ENCODE measurements at places on chromosomes 11 and 22.

GRCh38 chr11:66101066-66101464 is 31.0 kb downstream of the PACS1 start:
- peaks cover 24% of the 10 kb centered on the region for H3K4me1 ChIP-seq
- no peaks in the 10 kb centered on the region for H3K27me3 ChIP-seq
- peak overlapping the region; percentile 22 for H3K4me3 ChIP-seq
- peak overlapping the region; percentile 18 for H3K27ac ChIP-seq
- H3K36me3 ChIP-seq, result no peaks in the 10 kb centered on the region

- DNase-seq, result peak; percentile 74
- H3K4me3 ChIP-seq, result peak overlapping the region; percentile 81
- peaks cover 13% of the 10 kb centered on the region for H3K36me3 ChIP-seq
- H3K27me3 ChIP-seq, result no peaks in the 10 kb centered on the region
- H3K4me1 ChIP-seq, result peaks cover 34% of the 10 kb centered on the region
Measured at GRCh38 chr22:19178065-19178656, 375 bp downstream of the SLC25A1 start.

- no peaks in the 10 kb centered on the region for H3K36me3 ChIP-seq
- no peak overlapping the region for H3K27ac ChIP-seq
- no peak for DNase-seq
- H3K27me3 ChIP-seq, result peaks cover 19% of the 10 kb centered on the region
Measured at GRCh38 chr11:45902452-45903380, 4.4 kb downstream of the FREY1 start.

DNA sequence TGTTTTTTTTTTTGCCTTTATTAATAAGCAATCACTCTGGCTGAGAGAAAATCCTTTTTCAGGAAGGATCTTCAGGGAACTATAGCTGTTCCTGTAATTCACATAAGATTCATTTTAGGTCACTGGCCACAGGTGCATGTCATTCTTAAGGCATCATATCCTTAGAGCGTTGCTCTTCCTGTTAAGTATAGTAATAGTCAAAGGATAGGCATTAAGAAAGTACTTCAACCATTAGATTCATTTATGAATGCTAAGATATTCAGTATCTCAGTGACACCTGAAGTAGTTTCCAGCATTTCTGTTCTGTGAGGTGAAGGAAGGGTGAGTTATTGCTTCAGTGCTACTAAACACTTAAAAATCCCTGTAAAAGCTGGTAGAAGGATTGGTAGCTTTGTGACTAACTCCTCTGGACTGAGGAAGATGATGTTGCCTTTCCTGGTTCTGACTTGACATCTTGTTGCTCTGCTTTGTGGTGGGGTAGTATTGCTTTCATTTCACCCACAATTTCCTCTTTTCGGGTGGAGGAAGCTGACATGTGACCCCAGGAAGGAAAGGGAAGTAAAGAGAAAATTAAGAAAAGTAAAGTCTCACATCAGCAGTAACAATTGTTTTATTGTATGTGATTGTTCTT is 34.7 kb downstream of the RNF169 start:
- H3K27ac ChIP-seq, result peak overlapping the region; percentile 13
- H3K4me1 ChIP-seq, result peaks cover 42% of the 10 kb centered on the region
- H3K4me3 ChIP-seq, result no peak overlapping the region

DNA sequence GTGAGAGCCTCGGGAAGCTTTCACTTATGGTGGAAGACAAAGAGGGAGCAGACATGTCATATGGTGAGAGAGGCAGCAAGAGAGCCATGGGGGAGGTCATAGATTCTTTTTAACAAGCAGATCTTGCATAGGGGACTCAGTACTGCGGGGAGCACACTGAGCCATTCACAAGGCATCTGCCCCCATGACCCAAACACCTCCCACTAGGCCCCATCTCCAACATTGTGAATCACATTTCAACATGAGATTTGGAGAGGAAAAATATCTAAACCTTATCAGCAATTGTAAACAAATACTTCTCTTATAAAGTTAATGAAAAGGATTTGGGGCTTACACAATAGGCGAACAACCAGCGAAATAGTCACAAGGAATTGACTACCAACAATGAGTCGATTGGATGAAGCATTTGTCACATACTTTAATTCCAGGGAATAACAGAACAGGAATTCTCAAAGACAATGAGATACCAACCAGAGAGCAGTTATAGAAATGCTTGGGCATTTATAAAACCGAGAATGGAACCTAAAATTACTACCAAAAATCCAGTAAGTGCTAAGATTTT is 7.3 kb downstream of the DDI1 start:
- H3K27ac ChIP-seq, result no peak overlapping the region
- no peak for DNase-seq
- no peak overlapping the region for H3K4me3 ChIP-seq
- H3K27me3 ChIP-seq, result no peaks in the 10 kb centered on the region
- no peaks in the 10 kb centered on the region for H3K36me3 ChIP-seq

DNA sequence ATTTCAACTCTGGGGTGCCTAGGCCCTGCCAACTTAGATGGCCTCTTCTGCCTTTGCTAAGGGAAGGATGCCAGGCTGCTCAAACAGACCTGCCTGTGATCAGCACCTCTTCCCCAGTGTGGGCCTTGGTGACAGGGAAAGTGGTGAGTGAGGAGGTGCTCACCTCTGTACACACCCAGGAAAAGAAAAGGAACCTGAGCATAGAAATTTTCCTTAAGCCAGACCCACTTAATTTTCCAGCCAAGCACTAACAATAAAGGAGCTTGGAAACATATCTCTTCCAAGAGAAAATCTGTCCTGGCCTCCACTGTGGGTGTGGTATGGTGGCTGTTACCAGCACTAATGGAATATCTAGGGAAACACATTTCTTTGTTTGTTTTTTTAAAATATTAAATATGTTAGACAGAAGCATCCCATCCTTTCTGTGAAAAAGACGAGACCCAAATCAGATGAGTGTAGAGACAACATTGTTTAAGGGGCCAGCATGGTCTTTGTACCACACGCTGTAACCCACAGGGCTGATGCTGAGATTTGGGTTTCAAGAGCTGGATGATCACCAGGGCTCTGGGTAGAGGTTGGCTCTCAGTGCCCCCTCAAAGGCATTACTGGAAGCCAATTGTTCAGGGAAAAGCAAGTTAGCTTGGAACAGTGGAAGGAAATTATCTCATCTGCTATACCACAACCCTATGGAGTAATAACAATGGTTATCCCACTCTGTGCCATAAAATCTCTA is 472.2 kb downstream of the INSC start:
- H3K4me3 ChIP-seq, result no peak overlapping the region
- H3K4me1 ChIP-seq, result no peaks in the 10 kb centered on the region
- no peaks in the 10 kb centered on the region for H3K27me3 ChIP-seq
- no peaks in the 10 kb centered on the region for H3K36me3 ChIP-seq
- no peak for DNase-seq

GRCh38 chr11:19263333-19263732 is 22.6 kb upstream of the E2F8 start:
- H3K4me1 ChIP-seq, result peaks cover 3% of the 10 kb centered on the region
- H3K36me3 ChIP-seq, result no peaks in the 10 kb centered on the region
- no peak for DNase-seq
- no peaks in the 10 kb centered on the region for H3K27me3 ChIP-seq
- H3K27ac ChIP-seq, result no peak overlapping the region

- no peaks in the 10 kb centered on the region for H3K27me3 ChIP-seq
- DNase-seq, result no peak
- no peaks in the 10 kb centered on the region for H3K4me1 ChIP-seq
- no peak overlapping the region for H3K4me3 ChIP-seq
- H3K27ac ChIP-seq, result no peak overlapping the region
- H3K36me3 ChIP-seq, result no peaks in the 10 kb centered on the region
Measured at GRCh38 chr11:25902476-25902875, 429.5 kb upstream of the ANO3 start.

GRCh38 chr11:74844072-74844471 is 95.4 kb downstream of the RNF169 start:
- H3K27ac ChIP-seq, result no peak overlapping the region
- H3K27me3 ChIP-seq, result no peaks in the 10 kb centered on the region
- peaks cover 45% of the 10 kb centered on the region for H3K36me3 ChIP-seq
- H3K4me3 ChIP-seq, result no peak overlapping the region
- no peaks in the 10 kb centered on the region for H3K4me1 ChIP-seq

- no peaks in the 10 kb centered on the region for H3K27me3 ChIP-seq
- no peaks in the 10 kb centered on the region for H3K4me1 ChIP-seq
- peak; percentile 36 for DNase-seq
- no peaks in the 10 kb centered on the region for H3K36me3 ChIP-seq
- H3K27ac ChIP-seq, result no peak overlapping the region
- no peak overlapping the region for H3K4me3 ChIP-seq
Measured at GRCh38 chr11:2761131-2762030, 61.6 kb upstream of the KCNQ1OT1 start.

DNA sequence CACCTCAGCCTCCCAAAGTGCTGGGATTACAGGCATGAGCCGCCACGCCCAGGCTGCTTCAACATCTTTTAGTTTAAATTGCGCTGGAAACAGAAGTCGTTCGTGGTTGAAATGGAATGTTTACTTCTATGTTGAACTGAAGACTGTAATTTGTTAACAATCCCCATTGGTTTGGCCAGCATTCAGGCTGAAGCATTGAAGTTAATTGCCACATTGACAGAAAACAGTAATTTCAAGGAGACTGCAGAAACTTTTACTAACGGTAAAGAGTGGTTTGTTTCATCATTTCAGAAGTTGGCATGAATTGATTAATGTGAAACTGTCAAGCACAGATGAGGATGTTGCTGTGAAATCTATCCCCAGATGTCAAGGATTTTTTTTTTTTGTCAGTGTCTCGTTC is 14.2 kb downstream of the AP5B1 start:
- no peak overlapping the region for H3K27ac ChIP-seq
- no peak overlapping the region for H3K4me3 ChIP-seq
- no peaks in the 10 kb centered on the region for H3K27me3 ChIP-seq
- no peaks in the 10 kb centered on the region for H3K36me3 ChIP-seq
- no peak for DNase-seq

GRCh38 chr11:76724171-76724768 is 53.7 kb upstream of the LRRC32 start:
- no peak for DNase-seq
- peaks cover 9% of the 10 kb centered on the region for H3K27me3 ChIP-seq
- no peak overlapping the region for H3K4me3 ChIP-seq
- H3K36me3 ChIP-seq, result no peaks in the 10 kb centered on the region
- H3K4me1 ChIP-seq, result peaks cover 12% of the 10 kb centered on the region
- H3K27ac ChIP-seq, result no peak overlapping the region

GRCh38 chr22:47043835-47044721 is 281.6 kb downstream of the TBC1D22A start:
- no peaks in the 10 kb centered on the region for H3K27me3 ChIP-seq
- peak; percentile 47 for DNase-seq
- peaks cover 3% of the 10 kb centered on the region for H3K36me3 ChIP-seq
- no peak overlapping the region for H3K27ac ChIP-seq
- H3K4me3 ChIP-seq, result no peak overlapping the region

DNA sequence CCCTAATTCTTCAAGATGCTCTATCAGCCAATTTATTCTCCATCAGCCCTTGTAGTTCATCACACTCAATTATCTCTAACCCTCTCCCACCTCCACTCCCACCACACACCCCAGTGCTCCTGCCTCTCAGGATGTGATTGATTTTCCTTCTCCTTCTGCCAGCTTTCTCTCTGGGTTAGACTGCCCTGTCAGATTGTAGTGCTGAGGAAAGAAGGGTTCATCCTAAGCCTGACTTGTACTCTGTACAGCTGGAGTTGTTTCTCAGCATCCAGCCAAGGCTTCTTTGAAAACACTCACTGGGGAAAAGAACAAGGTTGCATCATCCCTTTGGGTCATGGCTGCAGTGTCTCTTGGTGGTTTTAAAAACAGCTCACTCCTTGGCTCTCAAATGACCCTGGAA is 61.2 kb downstream of the CECR2 start:
- no peak overlapping the region for H3K4me3 ChIP-seq
- H3K27me3 ChIP-seq, result no peaks in the 10 kb centered on the region
- no peak for DNase-seq
- H3K27ac ChIP-seq, result no peak overlapping the region

DNA sequence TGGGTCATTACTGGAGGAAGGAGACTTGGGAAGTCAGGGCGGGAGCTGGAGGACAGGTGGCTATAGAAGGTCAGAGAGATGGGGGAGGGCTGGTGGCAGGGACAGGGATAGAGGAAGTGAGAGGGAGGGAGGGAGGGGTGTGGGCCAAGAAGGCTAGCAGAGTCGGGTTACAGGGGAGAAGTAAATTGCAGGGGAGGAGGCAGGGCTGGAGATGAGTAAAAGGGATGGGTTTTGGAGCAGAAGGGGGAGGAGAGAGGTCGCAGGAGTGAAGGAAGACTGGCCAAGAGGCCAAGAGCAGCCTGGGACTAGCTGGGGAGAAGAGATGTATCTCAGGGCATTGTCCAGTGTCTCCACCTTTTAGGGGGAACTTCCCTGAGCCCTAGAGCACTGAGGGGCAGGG is 33.0 kb downstream of the LRRC10B start:
- no peak overlapping the region for H3K27ac ChIP-seq
- no peak overlapping the region for H3K4me3 ChIP-seq
- no peak for DNase-seq
- no peaks in the 10 kb centered on the region for H3K36me3 ChIP-seq
- no peaks in the 10 kb centered on the region for H3K27me3 ChIP-seq
- H3K4me1 ChIP-seq, result no peaks in the 10 kb centered on the region

GRCh38 chr11:70082829-70083228 is 4.7 kb downstream of the ANO1 start:
- H3K4me1 ChIP-seq, result peaks cover 3% of the 10 kb centered on the region
- H3K36me3 ChIP-seq, result no peaks in the 10 kb centered on the region
- H3K4me3 ChIP-seq, result no peak overlapping the region
- H3K27me3 ChIP-seq, result peaks cover 32% of the 10 kb centered on the region
- no peak overlapping the region for H3K27ac ChIP-seq

DNA sequence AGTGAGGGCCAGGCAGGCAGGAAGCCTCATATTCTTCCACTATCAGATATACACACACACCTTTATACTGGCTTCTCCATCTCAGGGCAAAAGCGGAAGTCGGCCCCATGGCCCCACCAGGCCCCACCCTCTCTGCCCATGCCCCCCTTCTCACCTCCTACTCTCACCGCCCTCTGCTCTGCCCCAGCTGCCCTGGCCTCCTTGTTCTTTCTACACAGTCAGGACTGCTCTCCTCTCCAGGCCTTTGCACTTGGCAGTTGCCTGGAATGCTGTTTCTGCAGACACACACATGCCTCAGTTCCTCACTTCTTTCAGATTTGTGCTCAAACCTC is 25.3 kb downstream of the OTOG start:
- DNase-seq, result no peak
- H3K36me3 ChIP-seq, result no peaks in the 10 kb centered on the region
- no peaks in the 10 kb centered on the region for H3K4me1 ChIP-seq
- H3K4me3 ChIP-seq, result no peak overlapping the region
- H3K27me3 ChIP-seq, result no peaks in the 10 kb centered on the region

DNA sequence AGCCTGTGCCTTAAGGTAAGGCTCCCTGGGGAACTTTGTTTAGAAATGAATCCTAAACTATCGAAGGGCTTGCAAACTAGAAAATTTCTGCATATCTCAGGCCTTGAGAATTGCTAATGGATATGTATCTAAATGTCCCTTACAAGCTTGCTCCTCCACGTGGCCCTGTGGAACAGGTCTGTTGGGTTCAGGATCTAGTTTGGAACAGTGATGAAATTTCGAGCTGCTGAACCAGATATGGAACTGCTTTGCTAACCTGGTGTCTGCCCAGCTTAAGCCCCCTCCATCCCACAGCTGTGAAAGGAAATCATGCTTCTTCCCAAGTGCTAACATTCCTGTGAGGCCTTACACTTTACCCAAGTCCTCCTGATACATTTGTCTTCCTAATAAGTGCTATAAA is 11.6 kb downstream of the SREBF2 start:
- H3K4me3 ChIP-seq, result no peak overlapping the region
- H3K4me1 ChIP-seq, result peaks cover 69% of the 10 kb centered on the region
- peak overlapping the region; percentile 5 for H3K27ac ChIP-seq
- H3K27me3 ChIP-seq, result no peaks in the 10 kb centered on the region
- H3K36me3 ChIP-seq, result peaks cover 7% of the 10 kb centered on the region

All from lower lobe of right lung (tissue), 2 donors.